Stimulated activated naive CD4-positive, alpha-beta T cell treated with Interleukin-2 at 50 U/mL for 16 hours (primary cell): ENCODE measurements at places on chromosomes 7 and 10.

DNA sequence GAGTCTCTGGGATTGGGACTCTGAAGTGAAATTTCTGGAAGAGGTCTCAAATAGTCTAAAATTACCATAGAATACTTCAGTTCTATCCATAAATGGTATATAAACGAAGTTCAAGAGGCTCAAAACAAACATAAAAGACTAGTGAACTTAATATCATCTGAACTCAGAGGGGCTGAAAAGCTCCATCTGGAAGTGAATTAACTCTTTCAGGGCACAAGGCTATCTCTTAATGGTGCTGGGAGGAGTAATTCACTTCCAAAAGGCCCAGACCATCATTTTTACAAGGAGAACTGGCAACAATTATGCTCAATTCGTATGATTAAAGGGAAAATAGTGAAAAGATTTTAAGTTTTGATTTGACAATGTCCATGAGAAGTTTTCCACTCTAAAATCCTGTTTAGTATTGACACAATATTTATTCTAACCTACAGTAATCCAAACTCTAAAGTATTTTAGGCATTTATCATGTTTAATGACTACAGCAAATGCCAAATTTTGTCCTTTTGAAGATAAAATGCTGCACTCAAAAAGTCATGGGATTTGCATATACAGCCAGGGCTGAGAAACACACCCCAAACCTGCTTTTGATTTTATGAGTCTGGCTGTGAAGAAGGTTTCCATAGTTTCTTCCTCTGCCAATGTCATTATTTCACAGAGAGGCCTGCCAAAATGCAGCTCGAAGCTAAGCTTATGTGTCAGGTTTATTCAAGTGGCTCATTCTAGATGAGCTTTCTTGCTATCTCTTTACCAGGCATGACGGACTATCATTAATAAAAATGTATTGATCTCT is 143.9 kb downstream of the HIBADH start:
- no peak for DNase-seq

GRCh38 chr10:100528123-100528886 is 1.4 kb downstream of the NDUFB8 start:
- no peak for DNase-seq

GRCh38 chr7:102279537-102280400 is 6.9 kb upstream of the SH2B2 start:
- DNase-seq = peak; percentile 39

DNA sequence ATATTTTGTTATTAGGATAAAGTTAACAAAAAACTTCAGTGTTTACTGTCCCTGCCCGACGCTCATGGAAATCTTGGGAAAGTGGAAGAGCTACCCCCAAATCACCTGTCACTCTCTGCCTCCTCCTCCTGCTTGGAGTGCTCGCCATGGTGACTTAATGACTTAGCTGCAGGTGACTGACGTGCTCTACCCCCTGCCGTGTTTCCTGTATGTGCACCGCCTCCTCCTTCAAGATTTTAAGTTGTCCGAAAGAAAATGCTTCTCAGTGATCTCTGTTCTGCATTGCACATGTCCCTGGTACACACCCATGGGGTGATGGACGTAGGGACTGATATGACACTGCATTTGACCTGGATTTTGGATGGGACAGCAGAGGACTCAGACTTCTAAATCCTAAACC is 338.8 kb upstream of the SHH start:
- DNase-seq = no peak

DNA sequence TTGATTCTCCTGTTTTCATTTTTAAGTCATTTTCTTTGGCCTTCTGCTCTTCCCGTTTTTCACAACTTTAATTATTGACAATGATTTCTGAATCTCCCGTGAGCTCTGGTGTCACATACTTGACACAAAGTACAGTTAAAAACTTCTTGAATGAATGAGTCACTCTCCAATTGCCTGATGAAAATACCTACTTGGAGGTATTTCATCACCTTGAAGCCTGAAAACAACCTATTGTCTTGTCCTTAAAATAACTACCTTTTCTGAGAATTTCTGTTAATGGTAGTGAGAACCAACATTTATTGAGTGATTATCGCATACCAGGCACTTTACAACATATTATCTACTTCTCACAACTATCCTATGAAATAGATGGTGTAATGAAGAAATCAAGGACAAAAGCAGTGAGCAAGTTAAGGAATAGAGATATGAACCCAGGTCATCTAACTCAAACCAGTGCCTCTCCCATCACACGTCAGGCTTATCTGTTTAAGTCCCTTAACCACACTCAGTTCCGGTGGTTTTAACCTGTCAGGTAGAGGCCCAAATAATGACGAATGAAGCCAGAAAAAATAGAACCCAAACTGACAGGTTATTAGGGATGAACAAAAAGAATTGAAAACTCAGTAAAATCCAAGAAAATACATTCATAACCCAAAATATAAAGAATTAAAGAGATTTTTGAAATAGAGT is 11.6 kb downstream of the BET1 start:
- no peak for DNase-seq

DNA sequence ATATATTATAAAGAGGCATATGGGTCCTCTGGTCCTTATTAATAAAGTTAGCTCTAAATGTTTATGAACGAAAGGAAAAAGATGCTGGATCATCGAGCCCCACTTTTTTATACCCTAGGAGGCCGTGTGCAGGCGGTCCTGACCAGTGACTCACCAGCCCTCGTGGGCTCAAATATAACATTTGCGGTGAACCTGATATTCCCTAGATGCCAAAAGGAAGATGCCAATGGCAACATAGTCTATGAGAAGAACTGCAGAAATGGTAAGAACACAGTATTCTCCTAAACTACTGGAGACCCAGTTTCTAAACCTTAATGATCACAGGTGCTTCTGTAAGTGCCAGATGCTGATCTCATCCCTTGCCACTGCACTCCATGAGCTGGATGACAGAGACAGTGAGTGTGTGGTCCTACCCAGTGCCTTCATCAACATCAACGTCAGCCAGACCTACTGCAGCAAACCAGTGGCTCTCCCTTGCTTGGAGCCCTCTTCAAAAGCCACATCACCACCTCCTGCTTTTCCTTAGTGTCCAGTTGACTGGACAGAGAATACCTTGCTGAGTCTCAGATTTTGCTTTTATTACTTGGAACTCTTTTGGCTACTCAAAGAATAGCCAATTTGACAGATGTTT is 7.6 kb downstream of the GPNMB start:
- no peak for DNase-seq

GRCh38 chr7:89757910-89758309 is 396.4 kb upstream of the STEAP1 start:
- DNase-seq = no peak

GRCh38 chr7:117014099-117014656 is 60.9 kb downstream of the ST7 start:
- DNase-seq = no peak

- no peak for DNase-seq
Observed at GRCh38 chr7:107394831-107395230, 75.0 kb upstream of the GPR22 start.

DNA sequence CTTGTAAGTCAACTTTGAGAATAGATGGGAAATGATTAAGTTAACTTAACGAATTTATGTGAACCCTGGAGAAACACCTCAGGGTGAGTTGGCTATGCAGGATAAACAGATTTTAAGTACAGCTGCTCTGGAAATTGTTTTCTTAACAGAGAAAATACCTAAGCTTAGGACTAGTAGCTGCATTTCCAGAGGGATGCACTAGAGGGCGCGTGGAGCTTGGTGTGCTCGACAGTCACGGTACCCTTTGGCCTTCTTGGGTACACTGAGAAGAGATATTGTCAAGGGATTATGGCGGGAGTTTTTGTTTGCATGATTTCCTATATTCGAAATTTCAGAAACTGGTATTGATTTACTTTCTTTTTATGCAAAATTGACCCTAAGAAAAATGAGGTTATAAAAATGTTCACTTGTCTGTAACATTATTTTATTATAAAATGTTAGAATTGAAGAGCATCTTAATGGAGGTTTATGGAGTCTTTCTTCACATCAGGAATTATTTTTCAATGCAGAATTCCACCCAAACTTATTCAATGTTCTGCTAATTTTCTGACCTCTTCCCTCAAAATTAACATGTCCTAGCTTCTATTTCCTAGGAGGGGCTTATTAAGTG is 58.4 kb upstream of the MYO3A start:
- DNase-seq = peak; percentile 17

DNA sequence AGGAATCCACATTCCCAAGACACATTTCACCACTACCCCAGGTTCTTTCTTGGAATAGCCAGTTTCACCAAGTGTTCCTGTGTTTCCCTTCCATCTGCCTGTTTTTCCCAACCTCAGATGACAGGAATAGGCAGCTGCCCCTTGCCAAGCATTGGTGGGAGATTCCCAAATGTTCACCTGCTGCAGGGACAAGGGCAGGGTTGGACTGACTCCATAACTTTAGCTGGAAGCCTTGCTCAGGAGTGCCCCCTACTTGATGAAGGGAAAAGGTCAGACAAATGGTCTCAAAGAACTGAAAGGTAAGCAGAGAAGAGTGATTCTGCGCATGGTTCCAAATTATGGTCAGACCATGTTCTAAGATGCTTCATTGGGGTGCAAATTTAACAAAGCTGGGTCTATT is 45.1 kb upstream of the LYZL1 start:
- no peak for DNase-seq

GRCh38 chr7:25928549-25929330 is 223.3 kb upstream of the NFE2L3 start:
- DNase-seq = no peak

DNA sequence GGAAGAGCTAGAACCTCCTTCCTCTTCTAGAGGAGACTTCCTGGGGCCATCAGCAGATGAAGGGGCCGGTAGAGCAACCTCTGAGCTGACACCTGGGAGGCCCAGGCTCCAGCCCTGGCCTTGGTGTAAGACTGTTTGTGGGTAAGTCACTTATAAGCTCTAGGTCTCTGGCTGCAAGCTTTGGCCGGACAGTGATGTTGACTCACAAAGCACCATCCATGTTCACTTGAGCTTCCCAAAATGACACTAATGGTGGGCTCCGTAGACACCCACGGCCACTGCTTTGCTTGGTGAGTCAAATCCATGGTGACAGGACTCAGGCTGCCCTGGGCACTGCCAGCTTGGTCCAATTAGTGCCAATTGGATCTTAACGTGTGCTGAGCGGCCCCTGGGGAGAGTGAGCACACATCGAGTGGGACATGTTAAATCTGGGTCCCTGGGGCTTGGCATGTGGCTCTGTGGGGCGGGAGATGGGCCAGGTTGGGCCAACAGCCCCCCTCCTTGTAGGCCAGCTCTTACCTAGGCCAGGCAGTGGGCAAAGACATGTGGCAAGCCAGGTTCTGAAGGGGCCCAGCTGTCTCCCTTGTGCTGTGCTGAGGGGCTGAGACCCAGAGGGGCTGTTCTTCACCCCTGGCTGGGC is 16.7 kb downstream of the NEURL1 start:
- no peak for DNase-seq

- DNase-seq = no peak
Observed at GRCh38 chr7:27224983-27225934, 17.3 kb upstream of the EVX1 start.

- DNase-seq = no peak
Observed at GRCh38 chr7:74617180-74617744, 40.3 kb upstream of the GTF2I start.

- DNase-seq = no peak
Observed at GRCh38 chr10:5631936-5632335, 34.5 kb downstream of the ASB13 start.

- DNase-seq = no peak
Observed at GRCh38 chr10:79490400-79491142, 21.8 kb upstream of the EIF5AL1 start.
